ENCODE measurements at places on chromosomes 6 and 20.

GRCh38 chr6:155077331-155077730 lies 82.2 kb downstream of the TIAM2 start:
- DNase-seq, result no peak

DNA sequence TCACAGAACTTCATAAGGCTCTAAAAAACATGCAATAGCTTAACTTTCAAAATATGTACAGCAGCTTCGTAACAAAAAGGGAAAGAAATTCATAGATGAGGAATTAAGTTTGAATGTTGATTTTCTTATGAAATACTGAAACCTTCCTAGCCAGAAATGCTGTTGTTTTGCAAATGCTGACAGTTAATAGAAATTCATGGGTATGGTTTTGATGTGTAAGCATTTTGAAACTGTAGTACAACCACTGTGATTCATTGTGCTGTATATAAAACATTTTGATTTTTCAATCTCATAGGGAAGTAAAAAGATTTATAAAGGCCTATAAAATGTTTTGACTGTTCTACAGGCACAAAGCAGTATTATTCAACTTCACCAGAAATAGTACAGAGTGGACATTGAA lies 228.4 kb upstream of the EYS start:
- no peak for DNase-seq

DNA sequence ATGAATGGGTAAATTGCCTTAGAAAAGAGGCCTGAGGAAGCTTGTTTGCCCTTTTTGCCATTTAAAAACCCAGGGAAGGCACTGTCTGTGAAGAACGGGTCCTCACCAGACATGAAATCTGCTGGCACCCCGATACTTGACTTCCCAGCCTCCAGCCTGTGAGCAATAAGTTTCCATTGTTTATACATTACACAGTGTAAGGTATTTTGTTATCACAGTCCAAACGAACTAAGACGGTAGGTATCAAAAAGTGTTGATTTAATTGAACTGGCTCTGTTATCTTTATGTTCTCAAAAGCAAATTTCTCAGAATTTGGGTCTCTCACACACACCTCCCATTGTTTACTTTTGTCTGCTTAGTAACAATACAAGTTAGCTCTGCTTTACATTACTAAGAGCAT lies 181.1 kb upstream of the MARCKS start:
- no peak for DNase-seq

GRCh38 chr20:64077876-64078551 lies 1.3 kb downstream of the RGS19 start:
- peak; percentile 65 for DNase-seq

DNA sequence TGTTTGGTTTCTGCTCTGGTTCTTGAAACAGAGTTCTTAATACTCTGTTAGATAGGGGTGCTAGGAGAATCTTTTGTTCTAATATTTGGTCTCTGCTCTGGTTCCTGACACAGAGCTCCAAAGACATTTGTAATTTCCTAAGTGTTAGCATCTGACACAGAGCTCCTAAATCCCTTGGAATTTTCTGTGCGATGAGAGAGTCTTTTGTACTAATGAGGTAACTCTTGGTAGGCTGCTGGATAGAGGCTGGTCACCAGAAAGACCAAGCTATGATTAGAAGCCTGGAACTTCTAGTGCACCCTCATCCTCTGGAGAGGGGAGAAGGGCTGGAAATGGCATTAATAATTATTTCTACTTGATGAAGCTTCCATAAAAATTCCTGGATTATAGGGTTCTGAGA lies 7.7 kb upstream of the CD109 start:
- DNase-seq, result no peak

DNA sequence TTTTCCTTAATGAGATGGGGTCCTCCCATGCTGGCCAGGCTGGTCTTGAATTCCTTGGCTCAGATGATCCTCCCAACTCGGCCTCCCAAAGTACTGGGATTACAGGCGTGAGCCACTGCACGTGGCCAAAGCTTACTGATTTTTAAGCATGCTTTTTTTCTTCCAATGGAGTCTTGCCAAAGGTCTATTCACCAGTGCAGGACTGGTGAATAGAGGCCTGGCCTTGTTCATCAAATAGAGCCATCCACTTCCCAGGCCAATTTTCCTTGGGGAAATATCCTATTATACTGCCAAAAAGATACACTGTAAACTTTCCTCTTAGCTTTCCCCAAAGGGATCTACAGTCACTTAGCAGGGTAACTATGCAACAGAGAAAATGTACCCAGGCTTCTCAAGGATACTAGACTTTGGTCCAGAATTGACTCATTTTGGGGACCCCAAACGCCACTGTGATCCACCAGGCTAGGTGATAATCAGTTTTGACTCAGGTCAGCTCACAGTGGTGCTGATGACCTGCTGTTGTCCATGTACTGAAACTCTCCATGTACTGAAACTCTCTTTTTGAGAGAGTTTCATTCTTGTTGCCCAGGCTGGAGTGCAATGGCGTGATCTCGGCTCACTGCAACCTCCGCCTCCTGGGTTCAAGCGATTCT lies 91.8 kb downstream of the REPS1 start:
- no peak for DNase-seq

DNA sequence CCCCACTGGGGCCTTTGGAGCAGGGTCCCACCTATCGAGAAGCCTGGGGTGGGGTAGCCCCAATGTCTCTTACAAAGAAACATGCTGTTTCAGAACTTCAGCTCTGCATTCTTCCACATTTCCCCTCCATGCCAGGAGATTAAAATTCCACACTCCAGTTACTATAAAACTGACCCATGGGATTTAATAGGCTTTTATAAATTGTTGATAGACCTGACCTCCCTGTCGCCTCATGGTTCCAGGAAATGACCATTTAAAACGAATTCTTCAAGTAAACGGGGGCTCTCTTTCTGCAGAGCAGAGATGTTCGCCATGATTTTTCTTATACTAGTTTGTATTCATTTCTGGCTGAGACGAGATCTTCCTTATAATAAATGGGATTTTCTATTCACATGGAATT lies 19.3 kb downstream of the RIN2 start:
- no peak for DNase-seq

GRCh38 chr6:116556065-116556464 lies 2.5 kb downstream of the CALHM4 start:
- no peak for DNase-seq

GRCh38 chr6:116096979-116097816 lies 3.5 kb upstream of the NT5DC1 start:
- no peak for DNase-seq

DNA sequence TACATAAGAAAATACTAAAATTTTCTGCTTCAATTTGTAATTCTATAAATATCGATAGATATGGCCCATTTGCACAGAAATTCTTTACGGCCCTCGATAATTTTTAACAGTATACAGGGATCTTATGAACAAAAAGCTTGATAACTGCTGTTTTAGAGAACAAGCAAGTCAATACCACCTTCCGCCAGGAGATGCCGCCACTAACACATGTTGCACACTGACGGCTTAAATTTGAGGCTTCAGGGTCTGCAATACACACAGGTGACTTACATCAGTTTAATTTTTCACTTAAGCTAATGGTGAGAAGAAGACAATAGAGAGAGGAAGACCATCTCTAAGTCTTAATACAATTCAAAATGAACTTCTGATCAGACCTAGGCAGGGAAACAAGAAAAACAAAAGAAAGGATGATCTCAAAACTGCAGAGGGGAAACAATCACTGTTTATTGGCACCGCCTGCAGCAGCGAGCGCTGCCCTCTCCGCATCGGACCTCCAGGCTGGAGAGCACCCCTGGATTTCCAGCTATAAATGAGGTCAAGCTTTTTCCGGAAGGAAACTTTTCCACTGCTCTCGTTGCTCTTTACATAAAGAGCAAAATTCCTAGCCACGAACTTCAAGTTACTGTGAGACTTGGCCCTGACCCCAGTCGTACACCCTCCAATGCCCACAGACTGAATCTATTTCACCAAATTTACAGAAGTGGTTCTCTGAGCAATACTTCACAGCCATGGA lies 53.9 kb downstream of the OTOR start:
- DNase-seq, result peak; percentile 14

- no peak for DNase-seq
These were observed 65.7 kb downstream of the CTCFL start for GRCh38 chr20:57459278-57459677.

GRCh38 chr6:150048099-150048498 lies 20.8 kb downstream of the ULBP3 start:
- no peak for DNase-seq

DNA sequence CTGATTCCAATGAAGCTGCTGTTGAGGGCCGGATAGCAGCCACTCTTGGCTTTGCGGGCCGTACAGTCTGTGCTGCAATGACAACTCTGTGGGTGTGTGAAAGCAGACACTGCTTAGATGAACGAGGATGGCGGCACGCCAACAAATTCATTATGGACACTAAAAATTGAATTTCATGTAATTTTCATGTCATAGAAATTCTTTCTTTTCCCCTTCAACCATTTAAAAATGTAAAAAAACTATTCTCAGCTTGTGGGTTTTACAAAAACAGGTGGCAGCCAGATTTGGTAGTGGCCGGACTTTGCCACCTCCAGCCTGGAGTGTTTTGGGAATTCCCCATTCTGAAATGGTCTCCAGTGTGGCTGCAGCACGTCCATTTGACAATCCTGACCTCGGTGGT lies 26.0 kb downstream of the MAS1 start:
- DNase-seq, result no peak

- no peak for DNase-seq
These were observed 275.2 kb downstream of the TFAP2B start for GRCh38 chr6:51093871-51094270.

GRCh38 chr6:138714493-138714892 lies 59.1 kb upstream of the CCDC28A start:
- DNase-seq, result no peak

GRCh38 chr6:36838896-36839748 lies at the start of gene CPNE5:
CPNE5 (minus strand) TSS chr6:36839444; CDS start chr6:36839377, 67 bp downstream.
- DNase-seq, result peak; percentile 30
